HEK293T (cell line): ENCODE measurements at places on chromosomes 6 and 20.

- no peak for DNase-seq
These were observed 299.3 kb downstream of the PKHD1 start for GRCh38 chr6:51788121-51788520.

DNA sequence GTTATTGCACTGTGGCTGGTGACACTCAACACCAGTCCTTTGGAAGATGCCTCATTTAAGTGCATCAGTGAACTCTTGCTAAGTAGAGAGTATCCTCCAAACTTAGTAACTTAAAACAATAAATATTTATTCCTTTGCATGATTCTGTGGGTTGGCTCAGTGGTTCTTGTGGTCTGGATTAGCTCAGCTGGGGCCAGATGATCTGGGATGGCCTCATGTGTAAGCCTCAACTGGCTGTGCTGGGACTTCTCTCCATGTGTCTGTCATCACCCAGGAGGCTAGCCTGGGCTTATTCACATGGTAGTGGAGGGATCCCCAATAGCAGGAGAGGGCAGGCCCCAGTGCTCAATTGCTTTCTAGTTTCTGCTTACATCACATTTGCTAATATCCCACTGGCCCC is 8.3 kb downstream of the LRRN4 start:
- DNase-seq: no peak

GRCh38 chr20:48329676-48330664 is 497.8 kb downstream of the PREX1 start:
- DNase-seq: peak; percentile 51

DNA sequence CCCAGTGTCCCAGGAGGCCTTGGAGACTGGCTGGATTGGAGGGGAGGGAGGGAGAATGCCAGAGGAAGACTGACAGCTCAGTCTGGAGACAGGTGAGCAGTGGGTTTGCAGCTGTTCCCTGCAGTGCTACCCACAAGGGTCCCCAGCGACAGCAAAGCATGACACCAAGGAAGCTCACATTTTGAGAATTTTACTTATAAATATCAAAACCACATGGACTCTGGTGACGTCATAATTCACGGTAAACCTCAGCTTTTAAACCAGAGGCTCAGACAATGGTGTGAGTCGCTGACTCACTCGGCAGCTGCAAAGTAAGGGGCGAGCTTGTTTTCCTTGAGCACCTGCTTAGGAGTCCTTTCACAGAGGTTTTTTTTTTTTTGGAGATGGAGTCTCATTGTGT is 65.2 kb downstream of the THBS2 start:
- no peak for DNase-seq

GRCh38 chr6:88626460-88626859 is 337.0 kb downstream of the RNGTT start:
- DNase-seq: no peak

DNA sequence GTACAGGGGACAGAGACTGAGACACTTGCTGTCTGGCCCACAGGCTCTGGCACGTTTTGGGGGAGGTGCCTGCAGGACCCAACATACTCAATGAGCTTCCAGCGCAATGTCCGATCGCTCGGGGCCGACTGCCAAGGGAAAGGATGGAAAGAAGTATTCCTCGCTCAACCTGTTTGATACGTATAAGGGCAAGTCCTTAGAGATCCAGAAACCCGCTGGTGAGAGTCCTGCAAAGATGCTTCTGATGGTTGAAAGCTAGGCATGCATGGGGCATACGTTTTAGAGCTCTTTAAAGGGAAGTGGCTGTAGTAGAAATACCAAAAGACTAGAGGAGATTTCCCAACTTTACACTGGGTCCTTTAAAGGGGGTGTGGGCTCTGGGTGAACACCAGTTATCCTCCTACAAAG is 2.2 kb downstream of the PRRC2A start:
- no peak for DNase-seq

DNA sequence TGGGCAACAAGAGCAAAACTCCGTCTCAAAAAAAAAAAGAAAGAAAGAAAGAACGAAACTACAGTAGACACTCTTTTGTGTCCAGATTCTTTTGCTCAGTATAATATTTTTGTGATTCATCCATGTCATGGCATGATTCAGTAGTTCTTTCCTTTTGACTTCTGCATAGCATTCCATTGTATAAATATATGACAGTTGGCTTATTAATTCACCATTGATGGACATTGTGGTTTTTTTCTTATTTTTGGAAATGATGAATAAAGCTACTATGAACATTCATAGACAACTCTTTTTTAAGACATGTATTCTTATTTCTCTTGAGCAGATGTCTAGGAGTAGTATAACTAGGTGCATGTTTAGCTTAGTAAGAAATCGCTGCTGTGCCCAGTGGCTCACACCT is 10.3 kb upstream of the IER3 start:
- no peak for DNase-seq

GRCh38 chr20:7586481-7586880 is 353.8 kb downstream of the HAO1 start:
- no peak for DNase-seq
